ENCODE measurements at places on chromosomes 2 and 18. TPM values are rescaled to one million over a fixed set of nuclear protein-coding genes. Genes with fewer than 3 reads are reported as not detected.

Gene BCS1L
- total RNA-seq = 26.7 TPM

Gene LCT
- total RNA-seq = not detected

Gene TYMS
- 6.4 TPM for total RNA-seq

Gene GRHL1
- total RNA-seq = 6.5 TPM

Gene ASPRV1
- 1.9 TPM for total RNA-seq

Gene CNTNAP5
- total RNA-seq = not detected

Gene UPP2
- not detected for total RNA-seq

Gene PTH2R
- 0.32 TPM for total RNA-seq

Gene SALL3
- not detected for total RNA-seq

Gene ETAA1
- total RNA-seq = 13.6 TPM

Gene INPP5D
- 32.0 TPM for total RNA-seq

Gene SPRED2
- total RNA-seq = 43.9 TPM

Gene CYP26B1
- 2.5 TPM for total RNA-seq

Gene STPG4
- 0.77 TPM for total RNA-seq

Gene ANTXR1
- 54.3 TPM for total RNA-seq

Gene M1AP
- 1.8 TPM for total RNA-seq

Gene CCDC68
- 20.2 TPM for total RNA-seq

Gene POTEJ
- not detected for total RNA-seq

Gene HAAO
- total RNA-seq = 6.1 TPM

Gene CCDC102B
- 29.4 TPM for total RNA-seq

Gene NYAP2
- 1.1 TPM for total RNA-seq

Gene C2orf15
- total RNA-seq = 1.5 TPM

Gene NRP2
- 67.5 TPM for total RNA-seq

Gene FEV
- total RNA-seq = not detected

Gene CAD
- total RNA-seq = 28.8 TPM

Gene CYS1
- 2.6 TPM for total RNA-seq

Gene SERPINB7
- not detected for total RNA-seq

Gene SLC38A11
- 0.44 TPM for total RNA-seq

Gene CXCR2
- total RNA-seq = 20.1 TPM

Gene LRRTM4
- 0.77 TPM for total RNA-seq

Gene GTF2A1L
- total RNA-seq = not detected

Gene CPO
- total RNA-seq = not detected

Gene DGUOK
- total RNA-seq = 38.0 TPM

Gene KIAA2012
- 2.8 TPM for total RNA-seq

Gene AGXT
- total RNA-seq = not detected

Gene VAMP5
- total RNA-seq = 87.0 TPM

Gene VSNL1
- 1.6 TPM for total RNA-seq

Gene ABCG8
- total RNA-seq = not detected

Gene TUBB8B
- 0.47 TPM for total RNA-seq

Gene TET3
- total RNA-seq = 21.5 TPM

Gene CYRIA
- 29.4 TPM for total RNA-seq

Gene AMER3
- total RNA-seq = not detected

Gene MTCL1
- 7.9 TPM for total RNA-seq

Gene ASXL3
- 1.4 TPM for total RNA-seq

Gene MSH6
- 31.3 TPM for total RNA-seq

Gene POMC
- total RNA-seq = 3.9 TPM

All from lower lobe of right lung (tissue), 2 donors.